ENCODE measurements at places on chromosomes 7 and 10. TPM values are rescaled to one million over a fixed set of nuclear protein-coding genes. Genes with fewer than 3 reads are reported as not detected.
A peak's percentile ranks its signal among the peaks of the same experiment; 100 is the strongest.

DNA sequence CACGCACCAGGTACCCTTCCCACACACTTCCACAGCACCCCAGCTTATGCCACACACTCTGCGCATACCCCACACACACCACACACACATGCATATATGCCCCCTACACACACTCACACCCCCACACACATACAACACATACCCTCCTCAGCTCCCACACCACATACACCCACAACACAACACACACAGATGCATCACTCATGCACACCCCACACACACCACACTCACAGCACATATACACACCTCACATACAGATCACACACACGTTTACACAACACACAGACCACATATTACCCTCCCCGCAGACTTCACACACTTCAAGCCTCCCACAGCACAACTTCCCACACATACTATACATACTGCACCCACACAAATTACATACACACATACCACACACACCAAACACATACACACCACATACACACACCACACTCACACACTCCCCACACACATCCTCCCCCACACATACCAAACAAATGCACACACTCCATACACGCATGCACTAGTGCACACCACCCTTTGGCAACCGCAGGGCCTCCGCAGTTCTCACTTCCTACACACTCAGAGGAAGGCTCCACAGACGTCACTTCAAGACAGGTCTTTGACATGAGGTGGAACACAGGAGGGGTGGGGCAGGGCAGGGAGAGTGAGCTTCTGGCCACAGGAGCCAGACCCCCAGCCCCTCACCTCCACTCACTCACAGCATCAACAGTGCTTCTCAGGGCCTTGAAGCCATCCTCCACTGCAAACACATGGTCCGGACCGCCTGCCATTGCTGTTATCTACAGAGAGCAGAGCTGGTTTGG lies 18.5 kb upstream of the ANTXRL start:
- H3K36me3 ChIP-seq, result peaks cover 21% of the 10 kb centered on the region
- H3K4me1 ChIP-seq, result peaks cover 48% of the 10 kb centered on the region
- no peaks in the 10 kb centered on the region for H3K27me3 ChIP-seq
- no peak overlapping the region for H3K27ac ChIP-seq

DNA sequence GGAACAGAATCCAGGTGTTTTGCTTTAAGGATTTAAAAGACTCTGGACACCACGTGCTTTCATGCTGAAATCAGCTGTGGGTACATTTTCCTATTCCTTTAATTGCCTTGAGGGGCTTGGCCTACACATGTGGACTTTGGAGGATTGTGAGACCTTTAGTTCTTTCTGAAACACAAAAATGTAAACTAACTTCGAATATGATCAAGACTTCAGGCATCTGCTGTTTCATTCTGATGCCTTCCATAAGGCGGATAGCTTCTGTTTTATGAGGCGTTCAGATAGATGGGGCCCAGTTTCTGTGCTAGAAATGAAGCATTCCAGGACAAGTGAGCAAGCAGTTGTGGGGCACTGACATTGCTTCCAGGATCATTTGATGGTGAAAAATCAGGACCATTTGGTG lies 1.5 kb upstream of the NOBOX start:
- no peak overlapping the region for H3K4me3 ChIP-seq
- H3K27me3 ChIP-seq, result peaks cover 13% of the 10 kb centered on the region
- no peaks in the 10 kb centered on the region for H3K4me1 ChIP-seq
- DNase-seq, result no peak
- H3K27ac ChIP-seq, result no peak overlapping the region

DNA sequence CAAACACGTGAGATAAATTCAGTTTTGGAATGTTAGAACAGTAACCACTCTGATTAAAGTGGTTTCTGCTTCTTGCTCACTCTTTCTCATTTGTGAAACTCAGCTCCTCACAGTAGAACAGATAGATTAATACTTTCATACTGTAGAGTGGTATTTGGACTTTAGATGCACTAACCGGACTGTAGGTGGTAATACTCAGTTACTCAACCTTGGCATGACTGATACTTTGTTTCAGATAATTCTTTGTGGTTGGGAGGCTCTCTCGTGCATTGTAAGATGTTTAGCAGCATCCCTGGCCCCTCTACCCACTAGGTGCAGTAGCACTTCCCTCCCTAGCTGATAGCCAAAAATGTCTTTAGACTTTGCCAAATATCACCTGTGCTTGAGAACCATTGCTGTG lies 37.6 kb downstream of the MCU start:
- no peak for DNase-seq
- no peaks in the 10 kb centered on the region for H3K27me3 ChIP-seq
- H3K27ac ChIP-seq, result no peak overlapping the region

GRCh38 chr7:151051108-151051507 lies 2.8 kb downstream of the ASIC3 start:
- peaks cover 2% of the 10 kb centered on the region for H3K36me3 ChIP-seq
- peaks cover 23% of the 10 kb centered on the region for H3K4me1 ChIP-seq
- H3K4me3 ChIP-seq, result no peak overlapping the region
- DNase-seq, result peak; percentile 76
- H3K27ac ChIP-seq, result no peak overlapping the region

GRCh38 chr7:22477876-22478450 lies 22.0 kb downstream of the STEAP1B start:
- no peak overlapping the region for H3K27ac ChIP-seq
- peaks cover 2% of the 10 kb centered on the region for H3K27me3 ChIP-seq
- H3K4me1 ChIP-seq, result peaks cover 9% of the 10 kb centered on the region
- no peak for DNase-seq

DYDC2 gene
- total RNA-seq, result not detected

HOXA13 gene
- not detected for total RNA-seq

ACBD7 gene
- total RNA-seq, result 9.2 TPM

Measured in activated CD4-positive, alpha-beta T cell treated with anti-CD3 and anti-CD28 coated beads, Interleukin-2, amount 10 ng/mL, durations not matched to agents 7 days and 5 days (primary cell).